Heart left ventricle (tissue), 16 donors: ENCODE measurements at places on chromosomes 1 and 21. TPM values are rescaled to one million over a fixed set of nuclear protein-coding genes. Genes with fewer than 3 reads are reported as not detected.

NTNG1 gene
- total RNA-seq: not detected

CLCA2 gene
- total RNA-seq: not detected

PLA2G2C gene
- not detected for total RNA-seq

ADGRL2 gene
- 73.6 TPM for total RNA-seq

LDLRAD1 gene
- not detected for total RNA-seq

CASQ2 gene
- 1,310 TPM for total RNA-seq

BRDT gene
- total RNA-seq: not detected

C1QTNF12 gene
- 0.75 TPM for total RNA-seq

GBP2 gene
- total RNA-seq: 86.8 TPM

CYP4A22 gene
- not detected for total RNA-seq

NTMT2 gene
- 1.8 TPM for total RNA-seq

TADA1 gene
- 9.9 TPM for total RNA-seq

OR2C3 gene
- total RNA-seq: 0.04 TPM

TSTD1 gene
- 6.1 TPM for total RNA-seq

- DNase-seq: peak; percentile 51
Measured at GRCh38 chr1:227318853-227319607, 738 bp upstream of the CDC42BPA start.

GRCh38 chr1:63124666-63125191, 197.6 kb upstream of the FOXD3 start:
- no peak for DNase-seq

DNA sequence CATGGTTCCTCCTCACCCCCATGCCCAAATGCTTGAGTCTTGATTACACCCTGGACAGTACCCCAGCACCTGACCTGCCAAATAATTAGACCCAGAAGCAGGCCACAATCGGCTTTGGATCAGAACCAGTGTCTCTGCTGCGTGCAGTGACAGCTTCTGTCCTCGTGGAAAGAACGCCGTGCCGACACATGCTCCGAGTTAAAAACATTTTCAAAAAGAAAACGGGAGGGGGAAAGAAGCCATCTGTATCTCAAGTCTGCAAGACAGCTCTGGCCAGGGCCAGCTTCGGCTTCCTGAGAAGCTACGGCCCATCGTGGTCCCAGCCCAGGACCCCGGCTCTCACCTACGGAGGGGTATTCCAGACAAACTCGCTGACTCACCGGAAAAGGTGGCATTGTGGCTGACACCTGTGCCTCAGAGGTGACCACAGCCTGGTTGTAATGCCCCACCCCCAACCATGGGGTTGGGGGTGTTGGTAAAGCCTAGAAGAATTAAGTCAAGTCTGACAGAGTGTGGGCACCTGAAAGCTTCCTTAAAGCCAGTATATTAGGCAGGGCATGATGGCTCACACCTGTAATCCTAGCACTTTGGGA, 25.8 kb downstream of the SSBP3 start:
- no peak for DNase-seq

GRCh38 chr1:99580451-99580850, 65.5 kb upstream of the PALMD start:
- no peak for DNase-seq

DNA sequence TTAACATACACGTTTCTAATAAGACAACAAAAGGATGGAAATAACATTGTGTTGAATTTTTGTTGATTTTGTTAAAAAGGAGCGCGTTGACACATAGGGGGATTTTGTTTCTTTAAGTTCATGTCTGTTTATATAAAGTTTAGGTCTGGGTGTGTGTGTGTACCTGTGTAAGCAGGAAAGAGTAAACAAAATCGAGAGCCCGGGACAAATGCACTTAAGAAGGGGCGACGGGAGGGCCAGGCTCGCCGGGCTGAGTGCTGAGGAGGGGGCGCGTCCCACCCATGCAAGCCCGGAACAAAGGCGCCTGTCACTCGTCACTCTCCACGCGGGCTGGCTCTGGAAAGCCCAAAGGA, 28.8 kb upstream of the TRIM17 start:
- DNase-seq: no peak

DNA sequence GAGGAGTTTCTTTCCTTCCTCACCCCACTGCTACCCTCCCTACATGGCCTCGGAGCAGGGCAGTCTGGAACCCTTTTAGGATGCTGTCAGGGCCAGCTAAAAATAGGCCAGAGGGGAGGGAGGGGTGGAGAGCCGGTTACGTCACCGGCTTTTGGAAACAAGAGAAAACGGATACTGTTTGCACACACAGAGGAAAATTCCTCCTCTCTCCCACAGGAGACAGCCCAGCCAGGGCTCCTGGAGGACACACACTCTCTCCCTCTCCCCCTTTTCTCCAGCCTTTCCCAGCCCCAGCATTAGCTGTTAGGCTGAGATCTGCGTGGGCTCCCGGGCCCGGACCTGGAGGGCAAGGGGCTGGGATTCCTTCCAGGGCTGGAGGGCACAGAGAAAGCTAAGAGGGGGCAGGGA, 20.0 kb upstream of the ALDH4A1 start:
- DNase-seq: peak; percentile 90

DNA sequence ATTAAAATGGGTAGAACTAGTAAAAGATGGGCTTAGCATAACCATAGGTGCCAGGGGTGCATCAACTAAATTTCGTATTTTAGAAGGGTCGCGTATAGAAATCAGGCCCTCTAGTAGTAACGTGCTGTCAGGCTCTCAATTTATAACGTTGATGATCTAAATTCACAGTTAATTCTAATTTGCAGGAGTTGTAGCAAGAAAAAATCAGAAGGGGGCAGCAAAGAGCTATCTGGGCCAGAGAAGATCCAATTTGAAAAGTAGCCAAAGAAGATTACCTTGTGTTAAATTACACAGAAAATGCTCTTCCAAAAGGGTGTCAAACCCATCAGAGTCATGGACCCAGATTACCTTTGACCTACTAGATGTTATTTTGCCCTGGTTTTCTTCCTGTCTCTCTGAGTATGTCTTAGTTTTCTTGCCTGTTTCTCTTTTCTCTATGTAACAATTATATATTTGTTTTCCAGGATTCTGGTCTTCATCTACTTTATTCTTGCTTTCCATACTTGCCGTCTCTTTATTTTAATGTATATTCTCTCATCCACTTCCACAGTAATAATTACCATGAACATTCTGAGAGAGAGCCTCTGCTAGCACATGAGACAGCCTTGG, 1030.9 kb downstream of the AMY1C start:
- no peak for DNase-seq

DNA sequence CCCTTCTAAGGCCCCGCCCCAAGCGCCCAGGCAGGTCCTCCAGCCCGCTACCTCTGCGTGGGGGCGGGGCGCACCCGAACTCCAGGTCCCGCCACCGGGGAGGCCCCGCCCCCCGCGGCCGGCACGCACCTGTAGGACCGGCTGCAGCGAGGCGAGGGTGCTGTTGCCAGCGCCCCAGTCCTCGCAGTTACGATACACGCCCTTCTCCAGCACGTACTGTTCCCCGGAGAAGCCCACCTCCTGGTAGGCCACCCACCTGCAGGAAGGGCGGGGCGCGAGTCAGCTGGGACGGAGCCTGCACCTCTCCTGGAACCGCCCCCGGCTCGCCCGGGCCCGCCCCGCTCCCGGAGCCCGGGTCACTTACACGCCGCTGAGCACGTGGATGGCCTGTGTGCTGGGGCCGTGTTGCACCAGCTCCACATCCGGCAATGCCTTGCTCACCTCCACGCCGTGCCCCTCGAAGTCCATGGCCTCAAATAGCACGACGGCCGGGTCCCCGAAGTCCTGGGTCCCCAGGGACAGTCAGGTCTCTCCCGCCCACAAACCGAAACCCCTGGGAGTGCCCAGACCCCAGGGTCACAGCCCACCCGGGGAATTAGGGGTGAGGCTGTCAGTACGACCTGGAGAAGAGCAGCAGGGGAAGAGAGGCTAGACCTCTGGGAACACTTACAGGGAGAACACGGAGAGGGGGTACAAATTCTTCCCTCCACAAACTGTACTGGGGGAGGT, 17.3 kb downstream of the CRYBG2 start:
- peak; percentile 56 for DNase-seq

GRCh38 chr1:235495551-235495950, 8.7 kb downstream of the B3GALNT2 start:
- no peak for DNase-seq

DNA sequence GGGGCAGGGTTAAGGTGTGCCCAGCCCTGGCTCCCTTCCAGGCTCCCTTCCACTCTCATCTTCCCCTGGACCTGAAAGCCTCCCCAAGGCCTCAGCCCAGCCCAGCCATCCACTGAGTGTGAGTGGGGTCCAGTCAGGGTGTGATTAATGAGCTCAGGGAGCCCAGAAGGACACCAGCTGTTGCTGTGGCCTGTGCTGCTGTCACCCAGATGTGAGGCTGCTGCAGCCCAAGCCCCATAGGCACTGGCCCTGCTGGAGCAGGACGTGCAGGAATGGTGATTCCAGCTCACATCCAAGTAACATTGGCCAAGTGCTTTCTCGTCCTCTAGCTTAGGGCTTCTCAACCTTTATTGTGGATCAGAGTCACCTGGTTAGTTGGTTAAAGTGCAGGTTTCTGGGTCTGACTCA, 77.6 kb downstream of the EPHB2 start:
- DNase-seq: no peak

- no peak for DNase-seq
Measured at GRCh38 chr1:247429496-247429895, 13.5 kb downstream of the NLRP3 start.

DNA sequence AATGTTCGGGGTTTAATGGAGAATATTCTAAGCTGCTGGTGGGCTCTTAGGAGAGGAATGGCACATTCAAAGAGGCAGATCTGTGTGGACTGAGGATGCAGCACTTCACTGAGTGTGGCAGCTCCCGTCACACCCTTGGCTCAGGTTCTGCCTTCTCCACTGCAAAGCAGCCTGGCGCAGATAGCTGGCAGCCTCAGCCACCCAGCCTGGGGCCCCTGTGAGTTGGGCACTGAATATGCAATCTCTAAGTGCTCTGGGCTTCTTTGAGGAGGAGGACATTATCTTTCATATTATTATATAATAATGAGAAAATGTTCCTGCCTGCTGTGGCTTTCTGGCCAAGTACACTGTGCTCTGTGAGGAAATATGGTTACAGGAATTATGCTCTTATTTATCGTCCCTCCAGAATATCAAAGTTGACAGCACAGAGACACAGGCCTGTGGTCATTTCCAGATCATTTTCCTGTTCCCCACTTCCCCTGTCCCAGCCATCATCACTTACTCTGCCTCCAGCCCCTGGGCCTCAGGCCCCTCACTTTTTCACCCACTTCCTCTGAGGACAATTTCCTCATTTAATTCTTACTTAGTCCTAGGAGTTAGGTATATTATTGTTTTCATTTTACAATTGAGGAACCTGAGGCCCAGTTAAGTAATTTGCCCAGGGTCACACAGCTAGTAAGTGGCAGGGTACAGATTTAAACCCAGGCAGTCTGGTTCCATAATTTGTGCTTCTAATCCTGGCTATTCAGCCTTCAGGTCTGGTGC, 53.6 kb downstream of the MAB21L3 start:
- DNase-seq: peak; percentile 70

DNA sequence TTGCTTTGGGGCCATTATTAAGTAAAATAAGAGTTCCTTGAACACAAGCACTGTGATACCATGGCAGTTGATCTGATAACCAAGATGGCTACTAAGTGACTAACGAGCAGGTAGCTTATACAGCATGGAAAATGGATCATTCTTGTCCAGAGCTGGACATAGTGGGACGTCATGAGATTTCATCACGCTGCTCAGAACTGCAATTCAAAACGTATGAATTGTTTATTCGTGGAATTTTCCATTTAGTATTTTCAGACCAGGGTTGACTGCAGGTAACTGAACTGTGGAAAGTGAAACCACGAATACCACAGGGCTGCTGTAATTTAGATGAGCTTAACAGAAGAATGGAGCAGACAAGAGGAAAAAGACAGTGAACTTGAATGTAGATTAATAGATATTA, 38.9 kb downstream of the CCDC18 start:
- DNase-seq: no peak

DNA sequence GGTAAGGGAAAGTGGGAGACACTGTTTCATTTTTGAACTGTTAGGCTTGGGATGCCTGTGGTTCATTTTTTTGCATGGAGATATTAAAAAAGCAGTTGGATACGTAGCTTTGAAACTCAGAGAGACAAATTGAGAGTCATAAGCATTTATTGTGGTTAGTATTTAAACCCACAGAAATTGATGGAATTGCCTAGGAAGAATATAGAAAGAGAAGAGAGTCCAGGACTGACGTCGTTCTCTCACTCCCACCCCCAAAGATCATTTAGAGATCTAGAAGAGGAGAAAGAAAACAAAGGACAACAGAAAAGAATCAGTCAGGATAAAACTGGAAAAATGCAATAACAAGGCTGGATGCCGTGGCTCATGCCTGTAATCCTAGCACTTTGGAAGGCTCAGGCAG, 73.2 kb upstream of the BMP8A start:
- DNase-seq: no peak

DNA sequence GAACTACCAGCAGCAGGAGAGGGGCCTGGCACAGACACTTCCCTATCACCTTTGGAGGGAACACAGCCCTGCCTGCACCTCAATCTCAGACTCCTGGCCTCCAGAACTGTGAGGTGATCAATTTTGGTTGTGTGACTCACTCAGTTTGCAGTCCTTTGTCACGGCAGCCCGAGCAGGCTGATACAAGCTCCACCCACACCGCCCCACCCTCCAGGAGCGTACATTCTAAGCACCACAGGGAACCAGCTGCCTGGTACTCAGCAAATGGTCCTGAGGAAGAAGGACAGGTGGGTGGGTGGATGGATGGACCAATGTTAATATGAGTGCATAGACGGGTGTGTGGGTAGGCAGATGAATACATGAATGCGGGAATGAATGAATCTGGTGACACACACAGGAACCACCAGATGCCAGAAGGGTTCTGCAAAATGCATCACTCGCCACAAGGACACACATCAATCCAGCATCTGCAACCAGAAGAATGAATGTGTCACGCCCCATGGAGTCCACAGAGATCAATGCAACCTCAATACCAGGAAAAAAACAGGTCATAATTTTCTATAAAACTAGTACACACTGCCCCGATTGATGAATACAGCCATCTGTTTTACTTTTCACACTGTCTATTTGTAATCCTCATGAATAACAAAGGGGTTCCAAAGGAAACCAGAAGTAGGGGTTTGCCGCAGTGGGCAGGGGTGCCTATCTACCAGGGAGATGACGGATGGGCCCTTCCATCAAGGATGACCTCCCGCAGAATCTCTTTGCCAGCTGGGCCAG, 284.5 kb downstream of the NPHP4 start:
- DNase-seq: no peak

DNA sequence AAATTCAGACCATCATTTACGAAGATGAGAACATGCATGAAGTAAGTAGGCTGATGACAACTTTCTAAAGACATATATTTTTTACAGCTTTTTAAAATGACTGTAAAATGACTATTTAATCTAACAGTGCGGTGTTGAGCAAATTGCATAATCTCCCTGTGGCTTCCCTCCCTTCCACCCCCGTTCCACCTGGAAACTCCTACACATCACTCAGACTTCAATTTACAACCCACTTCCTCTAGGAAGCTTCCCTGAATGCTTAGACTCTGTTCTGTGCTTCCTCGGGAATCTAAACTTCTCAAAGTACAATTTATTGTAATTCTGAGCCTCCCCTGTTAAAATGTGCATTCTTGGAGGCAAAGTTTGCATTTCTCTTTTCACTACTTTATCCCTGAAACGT, 354.9 kb downstream of the DPYD start:
- no peak for DNase-seq
